ENCODE measurements at places on chromosomes 2 and 18. TPM values are rescaled to one million over a fixed set of nuclear protein-coding genes. Genes with fewer than 3 reads are reported as not detected.

The OSR1 gene
- 2.2 TPM for polyA plus RNA-seq

The MAP3K19 gene
- 0.03 TPM for polyA plus RNA-seq

The IGFBP2 gene
- 163 TPM for polyA plus RNA-seq

The MC5R gene
- polyA plus RNA-seq = not detected

The CPS1 gene
- polyA plus RNA-seq = 120 TPM

The LYG2 gene
- polyA plus RNA-seq = not detected

GRCh38 chr2:34003795-34004194, 404.7 kb upstream of the FAM98A start:
- no peak for DNase-seq

GRCh38 chr2:8983571-8983970, 19.9 kb downstream of the MBOAT2 start:
- no peak for DNase-seq

- no peak for DNase-seq
These were observed 6.1 kb downstream of the APCDD1 start for GRCh38 chr18:10460414-10461018.

- DNase-seq = no peak
These were observed 120.1 kb upstream of the SLC39A10 start for GRCh38 chr2:195536906-195537305.

GRCh38 chr2:205771031-205771430, 88.7 kb downstream of the NRP2 start:
- DNase-seq = no peak

DNA sequence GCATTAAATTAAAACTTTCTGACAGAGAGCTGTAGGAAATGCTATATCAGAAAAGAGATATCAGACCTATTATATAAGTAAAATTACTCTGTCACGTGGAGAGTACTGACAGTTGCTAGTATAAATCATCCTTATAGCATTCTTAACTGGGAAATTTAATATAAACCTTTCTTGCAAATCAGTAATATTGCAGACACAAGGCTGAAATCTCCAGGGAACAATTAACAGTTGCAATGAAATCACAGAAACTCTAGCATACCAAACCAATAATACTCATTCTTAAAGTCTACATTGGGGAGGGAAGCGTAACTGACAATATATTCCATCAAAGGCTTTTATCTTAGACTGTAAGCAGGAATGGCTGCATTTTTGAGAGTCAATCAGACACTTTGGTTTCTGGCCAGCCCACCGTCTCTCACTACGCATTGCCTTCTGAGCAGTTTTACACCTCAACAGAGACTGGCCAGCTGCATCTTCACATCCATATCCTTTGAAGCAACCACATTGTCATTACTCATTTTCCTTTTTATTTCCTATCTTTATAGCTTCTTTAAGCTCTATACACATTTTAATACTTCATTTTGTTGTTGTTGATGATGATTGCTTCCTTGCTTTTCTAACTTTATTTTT, 536.0 kb upstream of the CDH2 start:
- DNase-seq = no peak

GRCh38 chr2:43276266-43276941, 50.0 kb upstream of the ZFP36L2 start:
- peak; percentile 69 for DNase-seq

DNA sequence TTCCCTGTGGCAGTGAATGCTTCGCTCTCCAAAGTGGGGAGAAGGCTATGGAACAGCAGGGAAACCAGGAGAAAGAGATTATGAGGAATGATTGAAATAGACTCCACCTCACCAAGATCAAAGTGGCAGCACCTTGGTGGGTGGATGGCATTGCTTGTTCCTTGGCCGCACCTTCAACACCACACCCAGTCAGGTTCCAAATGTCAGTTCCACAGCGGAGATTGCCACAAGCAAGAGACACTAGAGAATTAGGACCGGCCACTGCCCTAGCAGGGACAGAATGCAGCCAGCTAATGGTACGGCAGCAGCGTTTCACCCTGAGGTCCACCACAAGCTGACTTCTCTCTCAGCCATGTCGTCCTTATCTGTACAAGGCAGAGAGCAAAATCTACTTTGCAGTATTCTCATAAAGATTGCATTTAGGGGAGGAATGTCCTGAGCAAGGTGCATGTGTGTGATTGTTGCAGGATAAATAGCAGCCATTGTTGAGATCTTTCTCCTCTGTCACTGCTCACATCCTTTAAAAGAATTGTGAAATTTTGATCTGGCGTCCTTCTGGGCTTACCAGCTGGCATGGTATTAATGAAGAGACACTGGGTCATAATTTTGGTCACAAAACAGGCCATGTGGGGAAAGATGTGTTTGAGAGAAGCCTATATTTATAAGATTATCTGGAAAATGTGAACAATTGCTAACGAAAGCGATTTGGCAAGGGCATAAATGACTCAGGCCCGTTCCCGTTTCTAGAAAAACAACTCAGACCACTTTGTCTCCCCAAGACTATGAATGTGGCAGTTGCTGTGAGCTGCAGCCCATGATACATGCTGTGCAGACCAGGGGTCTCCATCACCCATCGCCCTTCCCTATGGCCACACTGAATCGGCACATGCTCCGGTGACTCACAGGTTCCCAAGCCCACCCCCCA, 228.6 kb upstream of the ID2 start:
- DNase-seq = peak; percentile 53

DNA sequence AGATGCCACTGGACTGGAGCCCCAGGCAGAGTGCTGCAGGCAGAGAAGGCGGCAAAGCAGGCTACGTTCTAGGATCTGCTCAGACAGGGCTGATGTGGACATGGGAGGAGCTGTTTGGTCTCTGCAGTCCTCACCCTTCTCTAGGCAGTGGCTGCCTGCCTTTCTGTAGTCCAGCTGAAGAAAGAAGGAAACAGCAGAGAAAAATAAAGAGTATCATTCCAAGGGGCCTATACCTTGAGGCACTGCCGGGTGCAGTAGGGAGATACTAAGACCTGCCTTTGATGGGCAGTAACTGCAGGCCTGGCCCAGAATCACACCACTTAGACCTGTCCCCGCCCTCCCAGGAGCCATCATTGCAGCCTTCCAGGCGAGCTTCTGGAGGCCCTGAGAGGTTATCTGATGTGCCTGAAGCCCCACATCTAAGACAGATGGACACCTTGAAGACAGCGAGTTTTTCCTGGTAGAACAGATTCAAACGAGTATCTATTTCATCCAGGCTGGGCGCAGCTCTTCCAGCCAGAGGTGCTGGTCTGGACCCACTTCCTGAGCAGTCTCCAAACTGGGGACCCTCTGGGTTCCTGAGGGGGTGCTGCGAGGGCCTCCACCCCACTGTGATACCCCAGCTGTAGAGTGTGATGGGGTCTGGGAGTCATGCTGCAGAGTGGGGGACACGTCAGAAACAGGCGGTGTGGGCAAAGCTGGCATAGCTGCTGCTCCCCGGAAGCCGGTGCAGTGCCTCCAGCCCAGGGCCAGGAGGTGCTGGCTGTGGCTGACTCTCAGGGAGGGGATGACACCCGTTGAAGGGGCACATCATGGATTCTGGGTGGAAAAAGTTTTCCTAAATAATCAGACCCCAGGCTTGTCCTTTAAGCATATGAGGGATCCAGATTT, 87.3 kb upstream of the OTOS start:
- no peak for DNase-seq

- DNase-seq = peak; percentile 15
These were observed 37.0 kb upstream of the GRHL1 start for GRCh38 chr2:9914384-9915065.

GRCh38 chr2:112646102-112646719, 472 bp downstream of the SLC20A1 start:
- DNase-seq = no peak

DNA sequence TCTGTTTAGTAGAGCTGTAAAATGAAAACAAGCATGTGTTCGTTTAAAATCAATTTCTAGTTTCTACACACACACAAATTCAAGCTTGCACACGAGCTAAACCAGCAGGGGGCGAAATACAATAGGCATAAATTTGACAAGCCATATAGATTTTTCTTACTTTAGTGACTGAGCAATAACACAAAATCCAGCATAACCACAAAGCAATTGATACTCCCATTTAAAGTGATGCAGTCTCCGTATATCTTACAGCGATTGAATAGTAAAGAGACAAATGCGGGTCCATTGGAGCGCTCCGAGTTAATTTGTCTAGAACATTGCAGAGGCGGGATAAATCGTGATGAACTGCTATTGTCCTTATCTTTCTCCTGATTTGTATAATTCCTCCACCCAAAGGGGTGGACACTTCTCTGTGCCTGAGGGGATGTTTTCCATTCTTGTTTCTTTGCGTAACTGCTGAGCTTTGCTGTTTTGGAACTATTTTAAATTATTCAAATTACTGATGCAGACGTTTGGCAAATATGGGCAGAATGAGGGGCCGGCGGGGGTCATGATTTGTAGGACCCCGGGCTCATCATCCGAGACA, 1.2 kb upstream of the AFTPH start:
- DNase-seq = peak; percentile 91

Measured in small intestine (tissue), 16 donors.